NCI-H1694 treated with DMSO at 0.1 percent for 48 hours (cell line): ENCODE measurements at places on chromosomes 4 and X.
A peak's percentile ranks its signal among the peaks of the same experiment; 100 is the strongest.

DNA sequence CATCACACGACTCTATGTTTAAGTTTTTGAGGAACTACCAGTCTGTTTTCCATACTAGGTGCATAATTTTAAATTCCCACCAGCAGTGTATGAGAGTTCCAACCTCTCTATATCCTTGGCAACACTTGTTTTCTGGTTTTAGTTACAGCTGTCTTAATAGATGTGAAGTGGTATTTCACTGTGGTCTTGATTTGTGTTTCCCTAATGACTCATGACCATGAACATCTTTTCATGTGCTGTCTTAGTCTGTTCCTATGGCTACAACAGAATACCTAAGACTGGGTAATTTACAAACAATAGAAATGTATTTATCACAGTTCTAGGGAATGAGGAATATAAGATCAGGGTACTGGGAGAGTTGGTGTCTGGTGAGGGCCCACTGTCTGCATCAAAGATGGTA, 51.5 kb upstream of the GPR78 start:
- DNase-seq, result no peak

- DNase-seq, result no peak
Measured at GRCh38 chr4:113469023-113469390, 292.5 kb downstream of the CAMK2D start.

- no peak for DNase-seq
Measured at GRCh38 chr4:74230902-74231499, 73.1 kb downstream of the MTHFD2L start.

DNA sequence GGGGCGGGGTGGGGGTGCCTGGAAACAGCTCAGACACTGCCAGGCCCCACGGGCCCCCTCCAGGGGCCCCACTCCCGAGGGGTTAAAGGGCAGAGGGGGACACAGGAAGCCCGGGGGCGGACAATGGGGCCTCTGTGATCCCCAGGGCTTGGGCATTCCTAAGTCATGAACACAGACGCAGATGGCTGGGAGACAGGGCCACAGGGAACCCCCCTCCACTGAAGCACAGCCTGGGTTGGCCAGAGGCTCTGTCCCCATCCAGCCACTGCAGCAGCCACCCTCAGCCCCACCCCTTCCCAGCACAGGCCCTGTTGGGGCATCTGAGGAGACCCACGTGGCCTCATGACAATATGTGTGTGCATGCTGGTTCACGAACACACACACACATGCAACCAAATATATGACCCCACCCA, 3.9 kb downstream of the L1CAM start:
- no peak for DNase-seq

GRCh38 chrX:74525116-74525515, 89.3 kb downstream of the RLIM start:
- DNase-seq, result no peak

- DNase-seq, result no peak
Measured at GRCh38 chr4:39302901-39303300, 63.3 kb downstream of the RFC1 start.

- DNase-seq, result no peak
Measured at GRCh38 chr4:70236125-70236524, 6.3 kb upstream of the CSN3 start.

DNA sequence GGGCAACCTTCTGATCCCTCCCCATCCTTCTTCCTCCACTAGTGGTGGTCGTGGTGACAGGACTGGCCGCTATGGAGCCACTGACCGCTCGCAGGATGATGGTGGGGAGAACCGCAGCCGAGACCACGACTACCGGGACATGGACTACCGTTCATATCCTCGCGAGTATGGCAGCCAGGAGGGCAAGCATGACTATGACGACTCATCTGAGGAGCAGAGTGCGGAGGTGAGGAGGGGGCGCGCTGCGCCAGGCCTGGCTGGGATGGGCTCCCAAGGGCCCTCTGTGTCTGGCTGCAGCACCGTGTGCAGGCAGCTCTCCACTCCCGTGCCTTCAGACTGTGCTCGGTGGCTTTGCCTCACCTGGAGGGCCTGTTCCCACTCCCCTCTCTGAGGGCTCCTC, 24.3 kb downstream of the RBM10 start:
- no peak for DNase-seq

DNA sequence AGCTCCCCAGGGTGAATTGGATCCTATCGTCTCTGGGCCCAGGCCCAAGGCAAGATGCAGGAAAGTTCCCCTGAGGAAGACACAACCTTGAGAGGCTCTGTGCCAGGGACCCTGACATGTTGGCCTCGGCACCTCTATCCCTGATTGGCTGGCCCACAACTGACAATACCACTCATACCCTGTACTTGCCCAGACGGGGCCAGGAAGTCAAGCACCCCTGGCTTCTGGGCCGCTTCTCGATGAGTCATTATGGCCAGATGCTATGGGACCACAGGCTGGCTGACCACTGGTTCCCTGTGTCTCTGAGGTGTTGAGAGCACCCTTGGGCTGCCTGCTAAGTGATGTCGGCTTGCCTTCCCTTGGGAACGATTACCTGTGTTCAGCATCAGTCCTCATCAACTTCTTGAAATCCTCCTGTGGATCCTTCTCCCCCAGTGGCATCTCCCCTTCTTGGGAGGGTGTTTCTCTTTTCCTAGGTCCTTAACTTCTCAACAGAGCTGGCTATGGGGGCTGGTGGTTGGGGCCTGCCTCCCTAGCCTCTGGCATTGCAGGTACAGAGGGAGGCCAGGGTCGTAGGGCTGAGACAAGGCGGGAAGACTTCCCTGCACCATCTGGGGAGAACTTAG, 54.5 kb upstream of the MAMLD1 start:
- DNase-seq, result no peak

- no peak for DNase-seq
Measured at GRCh38 chr4:73247100-73247499, 11.5 kb downstream of the ANKRD17 start.

DNA sequence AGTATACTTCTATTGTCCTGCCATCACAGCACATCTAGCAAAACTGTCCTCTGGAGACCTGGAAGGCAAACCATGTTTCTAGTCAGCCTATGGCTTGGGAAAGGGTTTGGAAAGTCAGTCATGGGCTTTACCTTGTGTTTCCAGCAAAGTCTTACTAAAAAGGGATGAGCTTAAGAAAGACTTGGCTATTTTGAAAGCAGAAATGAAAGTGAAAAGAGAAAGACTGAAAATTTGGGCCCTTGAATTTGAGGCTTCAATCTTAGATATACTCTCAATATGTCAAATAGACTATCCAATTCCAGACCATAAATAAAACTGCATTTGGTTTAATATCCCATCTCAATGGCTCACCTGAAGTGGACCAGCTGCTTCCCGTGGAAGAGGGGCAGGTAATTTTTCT, 127.9 kb downstream of the ZNF330 start:
- DNase-seq, result no peak

- no peak for DNase-seq
Measured at GRCh38 chrX:39795605-39796004, 302.2 kb downstream of the BCOR start.

DNA sequence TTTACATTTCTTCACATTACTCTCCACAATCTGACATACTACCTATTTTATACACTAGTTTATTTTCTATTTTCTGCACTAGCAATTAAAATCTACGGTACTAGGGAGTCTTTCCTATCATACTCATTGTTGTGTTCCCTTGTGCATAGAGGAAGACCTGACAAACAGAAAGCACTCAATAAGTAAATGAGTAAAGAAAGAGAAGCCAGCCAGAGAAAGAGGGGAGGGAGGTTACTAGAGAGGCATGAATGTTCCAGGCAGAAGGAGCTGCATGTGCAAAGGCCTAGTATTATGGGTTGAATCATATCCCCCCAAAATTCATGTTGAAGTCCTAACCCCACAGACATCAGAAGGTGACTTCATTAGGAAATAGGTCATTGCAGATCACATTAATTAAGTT, 114.0 kb downstream of the ZAR1 start:
- DNase-seq, result no peak

GRCh38 chr4:102474736-102475504, 26.2 kb upstream of the NFKB1 start:
- no peak for DNase-seq

- DNase-seq, result peak; percentile 88
Measured at GRCh38 chrX:125101971-125102755, 217.5 kb upstream of the TEX13C start.

GRCh38 chrX:63503541-63503940, 152.4 kb upstream of the SPIN4 start:
- DNase-seq, result no peak

DNA sequence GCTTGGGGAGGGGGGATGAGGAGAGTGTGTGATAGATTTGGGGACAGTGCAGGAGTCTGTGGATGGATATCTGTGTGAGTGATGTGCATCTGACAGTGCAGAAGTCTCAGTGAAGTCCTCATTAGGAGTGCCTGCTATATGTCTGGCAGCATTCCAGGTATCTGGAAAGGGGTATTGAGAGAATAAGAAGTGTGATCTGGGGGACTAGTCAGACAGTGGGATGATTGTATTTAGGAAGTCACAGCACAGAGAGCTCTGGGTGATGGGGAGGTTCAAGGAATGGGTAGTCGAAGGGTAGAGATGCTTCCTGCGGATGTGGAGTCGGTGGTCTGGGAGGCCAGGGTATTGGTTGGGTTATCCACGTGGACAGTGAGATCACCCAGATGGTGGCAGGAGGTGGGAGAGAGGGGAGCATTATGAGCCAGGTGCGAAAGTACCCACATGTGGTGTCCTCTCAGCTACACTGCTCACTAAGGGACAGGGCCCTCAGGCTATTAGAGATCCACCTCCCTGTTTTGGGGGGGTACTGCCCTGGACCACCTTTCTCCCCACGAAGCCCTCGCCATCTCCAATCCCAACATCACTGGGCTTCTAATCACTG, 9.8 kb downstream of the MAGED2 start:
- no peak for DNase-seq
